ENCODE measurements at places on chromosomes 6 and 20.

- peak; percentile 79 for DNase-seq
Measured at GRCh38 chr20:51639206-51639832, 96.8 kb upstream of the NFATC2 start.

DNA sequence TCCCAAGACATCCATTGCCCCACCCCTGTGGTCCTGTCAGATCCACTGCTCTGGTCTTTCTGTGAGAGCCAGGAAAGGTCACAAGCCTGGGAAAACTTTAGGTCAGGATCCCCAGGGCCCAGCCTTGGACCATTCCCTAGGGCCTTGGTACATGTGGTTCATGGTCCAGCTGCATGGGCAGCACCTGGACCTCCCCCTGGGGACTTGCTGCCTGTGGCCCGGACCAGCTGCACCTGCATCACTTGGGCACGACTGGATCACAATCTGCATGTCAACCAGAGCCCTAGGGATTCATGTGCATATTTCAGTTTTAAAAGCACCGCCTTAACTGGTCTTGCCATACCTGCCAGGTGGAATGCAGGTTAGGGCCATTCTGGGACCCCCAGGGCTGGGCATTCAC lies 44.3 kb upstream of the MC3R start:
- no peak for DNase-seq

- no peak for DNase-seq
Measured at GRCh38 chr20:35305682-35306556, 13.7 kb upstream of the FAM83C start.

DNA sequence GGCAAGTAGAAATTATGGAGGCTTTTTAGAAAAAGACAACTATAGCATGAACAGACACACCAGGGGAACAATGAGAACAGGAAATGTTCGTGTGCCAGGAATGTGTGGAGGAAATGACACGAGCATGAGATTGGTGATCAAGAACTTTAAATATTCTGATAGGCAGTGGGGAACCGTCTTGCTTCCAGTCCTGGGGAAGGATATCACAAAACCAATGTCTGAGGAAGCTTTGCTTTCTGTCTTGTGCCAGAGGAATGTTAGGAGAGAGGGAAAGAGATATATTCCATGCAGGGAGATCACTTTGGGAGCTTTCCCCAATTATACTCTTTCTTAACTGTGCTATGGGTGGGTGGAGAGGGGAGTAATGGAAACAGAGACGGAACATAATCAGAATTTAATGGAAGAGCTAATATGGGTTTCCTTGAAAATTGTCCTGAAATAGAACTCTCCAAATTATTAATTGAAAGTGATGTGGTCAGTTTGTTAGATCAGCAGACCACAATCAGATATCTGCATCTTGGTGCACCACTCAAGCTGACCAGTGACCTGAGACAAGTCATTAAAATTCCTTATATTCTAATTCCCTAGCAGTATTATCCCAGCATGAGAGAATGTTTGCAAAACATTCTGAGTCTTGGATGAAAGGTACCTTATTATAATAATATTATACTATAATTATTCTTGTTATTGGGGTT lies 178.2 kb downstream of the SOX4 start:
- DNase-seq: no peak

DNA sequence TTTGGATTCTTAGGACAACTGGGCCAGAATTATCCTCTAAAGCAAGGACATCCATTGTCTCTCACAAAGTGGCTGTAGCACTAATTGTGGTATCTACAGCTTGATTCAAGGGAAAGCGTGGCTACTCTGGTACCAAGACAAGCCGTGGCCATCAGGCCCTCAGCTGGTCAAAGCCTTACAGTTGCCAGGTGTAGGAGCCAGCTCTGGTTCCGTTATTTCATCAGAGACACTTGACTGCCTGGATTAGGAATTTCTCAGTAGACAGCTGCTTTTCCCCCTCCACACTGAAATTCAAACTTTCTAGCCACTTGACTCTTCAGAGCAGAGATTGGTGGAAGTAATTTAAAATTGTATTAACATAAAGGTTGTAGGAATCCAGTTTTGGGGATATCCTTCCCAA lies 104.2 kb downstream of the ANKS1A start:
- no peak for DNase-seq

DNA sequence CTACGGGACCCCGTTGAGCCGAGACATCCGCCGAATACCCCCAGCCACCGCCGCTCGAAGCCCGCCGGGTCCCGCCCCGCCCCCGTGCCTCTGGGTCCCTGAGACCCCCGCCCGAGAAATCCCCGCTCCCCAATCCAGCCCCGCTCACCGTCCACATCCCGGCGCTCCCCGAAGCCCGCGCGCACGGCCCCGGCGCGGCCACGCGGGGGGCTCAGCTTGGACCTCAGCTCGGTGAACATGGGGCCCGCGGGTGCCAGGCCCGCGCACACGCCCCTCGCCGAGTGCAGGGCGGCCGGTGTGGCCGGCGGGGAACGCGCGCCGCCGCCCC lies 249 bp downstream of the SAMD10 start:
- DNase-seq: no peak

DNA sequence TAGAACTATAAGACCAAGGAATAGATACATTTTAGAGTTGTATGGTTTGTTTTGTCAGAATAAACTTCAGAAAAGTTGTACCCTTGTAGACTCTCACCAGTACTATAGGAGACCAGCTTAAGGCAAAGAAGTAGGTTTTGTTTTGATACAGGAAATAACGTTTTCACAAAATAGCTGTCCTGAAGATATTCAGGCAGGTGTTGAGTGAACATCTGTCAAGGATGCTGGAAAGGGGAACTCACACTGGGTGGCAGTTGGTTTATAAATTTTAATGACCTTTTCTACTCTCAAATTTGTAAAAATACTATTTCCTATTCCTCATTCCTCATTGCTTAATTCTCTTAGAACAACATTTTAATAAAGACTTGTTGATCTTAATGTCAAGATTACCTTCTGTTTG lies 174.0 kb upstream of the MAN1A1 start:
- no peak for DNase-seq

- no peak for DNase-seq
Measured at GRCh38 chr6:56713254-56713672, 70.6 kb upstream of the DST start.

DNA sequence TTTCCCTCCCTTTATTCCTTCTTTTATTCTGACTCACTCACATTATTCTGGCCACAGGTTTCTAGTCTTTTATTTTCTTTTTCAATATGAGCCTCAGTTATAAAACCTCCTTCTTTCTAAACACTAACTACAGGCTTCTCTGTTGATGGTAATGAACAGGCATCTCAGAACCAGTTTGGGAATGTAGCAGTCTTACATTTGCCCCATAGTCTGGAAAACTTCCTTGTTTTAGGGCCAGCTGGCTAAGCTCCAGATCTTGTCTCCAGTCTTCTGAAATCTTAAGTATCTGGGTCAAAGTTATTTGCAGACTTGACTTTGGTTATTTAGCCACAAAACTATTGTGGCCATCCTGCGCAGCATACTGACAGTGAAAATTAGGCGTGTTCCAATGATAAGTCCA lies 97.0 kb upstream of the MAN1A1 start:
- DNase-seq: no peak

GRCh38 chr6:106090001-106090400 lies 3.9 kb downstream of the PRDM1 start:
- no peak for DNase-seq

- DNase-seq: no peak
Measured at GRCh38 chr6:830667-831327, 137.9 kb upstream of the EXOC2 start.

DNA sequence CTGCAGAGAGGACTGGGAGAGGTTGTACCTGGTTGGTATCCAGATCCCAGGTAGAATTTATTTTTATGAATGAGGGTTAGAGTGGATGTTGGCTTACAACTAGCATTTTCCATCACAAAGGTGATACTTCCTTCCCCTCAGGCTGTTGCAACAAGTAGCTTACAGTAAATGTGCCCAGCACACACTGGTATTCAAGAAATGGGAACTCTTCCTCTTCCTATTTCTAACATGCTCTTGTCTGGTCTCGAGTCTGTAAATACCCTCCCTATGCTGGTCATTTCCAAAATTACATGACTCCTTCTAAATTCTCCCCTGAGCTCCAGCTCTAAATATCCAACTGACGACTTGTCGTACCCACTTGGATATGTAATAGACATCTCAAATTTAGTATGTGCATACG lies 90.1 kb upstream of the FOXC1 start:
- DNase-seq: no peak

DNA sequence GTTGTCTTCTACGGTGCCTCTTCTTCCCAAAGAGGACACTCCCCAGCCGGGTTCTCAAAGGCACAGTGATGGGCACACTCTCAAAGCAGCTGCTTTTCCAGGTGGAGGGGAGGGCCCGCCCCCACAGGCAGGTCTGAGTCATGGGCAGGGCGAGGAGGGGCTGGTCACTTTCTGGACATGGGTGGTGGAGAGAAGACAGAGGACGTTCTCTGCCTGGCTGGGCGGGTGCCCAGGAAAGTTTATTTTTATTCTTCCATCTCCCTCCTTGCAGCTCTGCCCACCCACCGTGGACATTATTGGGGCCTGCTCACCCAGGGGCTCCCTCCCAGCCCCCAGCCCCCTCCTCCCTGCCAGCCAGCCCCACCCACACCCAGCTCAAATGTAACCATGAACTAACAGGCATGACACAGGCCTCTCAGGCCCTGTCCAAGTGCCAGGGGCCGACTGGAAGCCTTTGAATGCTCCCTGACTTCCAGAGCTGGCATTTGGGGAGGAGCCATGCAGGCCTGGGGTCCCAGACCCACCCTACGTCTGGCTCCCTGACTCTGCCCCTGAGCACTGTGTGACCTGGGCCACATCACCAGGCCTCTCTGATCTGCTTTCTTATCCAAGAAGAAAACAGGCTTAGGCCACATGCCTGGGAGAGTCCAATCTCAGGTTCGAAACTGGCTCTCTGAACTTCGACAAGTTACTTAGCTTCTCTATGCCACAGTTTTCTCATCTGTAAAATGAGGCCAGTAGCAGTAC lies 8.0 kb downstream of the TGM2 start:
- no peak for DNase-seq

GRCh38 chr6:19692506-19693298 lies 144.5 kb upstream of the ID4 start:
- no peak for DNase-seq

All from SK-N-SH (cell line).